ENCODE measurements at places on chromosomes 7 and 10. TPM values are rescaled to one million over a fixed set of nuclear protein-coding genes. Genes with fewer than 3 reads are reported as not detected.

DNA sequence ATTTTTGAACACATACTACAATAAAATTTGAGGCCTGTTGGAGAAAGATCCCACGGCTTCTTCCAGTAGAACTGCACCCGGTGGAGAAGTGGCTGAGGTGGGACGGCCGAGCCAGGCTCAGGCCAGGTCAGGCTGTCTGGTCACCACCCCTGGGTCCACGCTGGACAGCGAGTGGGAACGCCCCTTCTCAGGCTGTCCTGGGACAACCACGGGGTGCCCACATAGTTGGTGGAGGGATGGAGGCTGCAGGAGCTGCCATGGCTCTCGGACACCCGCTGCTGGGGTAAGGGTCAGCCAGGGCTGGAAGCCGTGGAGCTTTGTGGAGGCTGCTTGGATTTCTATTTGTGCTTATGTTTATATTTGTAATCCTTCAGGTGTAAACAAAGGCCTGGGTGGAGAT lies 206.5 kb downstream of the DNAJB6 start:
- H3K27me3 ChIP-seq: no peaks in the 10 kb centered on the region
- H3K27ac ChIP-seq: no peak overlapping the region
- H3K4me1 ChIP-seq: no peaks in the 10 kb centered on the region
- H3K4me3 ChIP-seq: no peak overlapping the region
- H3K36me3 ChIP-seq: no peaks in the 10 kb centered on the region

GRCh38 chr7:25854608-25855497 lies 297.1 kb upstream of the NFE2L3 start:
- peaks cover 23% of the 10 kb centered on the region for H3K4me1 ChIP-seq
- H3K27me3 ChIP-seq: peaks cover 24% of the 10 kb centered on the region
- peak overlapping the region; percentile 15 for H3K27ac ChIP-seq
- H3K36me3 ChIP-seq: no peaks in the 10 kb centered on the region

- no peaks in the 10 kb centered on the region for H3K36me3 ChIP-seq
- H3K27me3 ChIP-seq: no peaks in the 10 kb centered on the region
- no peaks in the 10 kb centered on the region for H3K4me1 ChIP-seq
- DNase-seq: no peak
Measured at GRCh38 chr10:60048091-60048501, 141.7 kb upstream of the CCDC6 start.

Gene WDFY4
- 0.88 TPM for total RNA-seq

GRCh38 chr10:78712147-78712546 lies 356.6 kb upstream of the ZMIZ1 start:
- no peaks in the 10 kb centered on the region for H3K4me1 ChIP-seq
- H3K27ac ChIP-seq: no peak overlapping the region
- no peaks in the 10 kb centered on the region for H3K36me3 ChIP-seq
- DNase-seq: no peak

DNA sequence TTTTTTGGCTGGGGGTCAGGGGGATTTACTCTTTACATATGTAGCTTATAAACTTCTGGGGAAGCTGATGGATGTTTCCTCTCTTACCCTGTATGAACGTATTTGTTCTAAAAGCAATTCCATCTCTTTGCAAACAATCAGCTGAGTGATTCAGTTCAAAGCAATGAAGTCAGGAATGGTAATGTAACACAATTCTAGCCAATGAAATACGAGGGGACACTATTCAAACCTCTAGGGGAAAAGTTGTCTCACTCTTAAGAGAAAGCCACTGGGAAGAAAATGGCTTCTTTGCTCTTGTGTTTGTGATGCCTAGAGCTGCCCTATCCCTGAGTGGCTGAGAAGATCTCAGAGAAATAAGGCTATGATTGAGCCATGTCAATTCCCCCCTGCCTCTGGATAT lies 134.8 kb upstream of the SEMA3C start:
- no peaks in the 10 kb centered on the region for H3K27me3 ChIP-seq
- no peak overlapping the region for H3K4me3 ChIP-seq
- no peak overlapping the region for H3K27ac ChIP-seq

All from esophagus squamous epithelium (tissue), 5 donors.